SIG-M5 (cell line): ENCODE measurements at places on chromosomes 3 and 15.
A peak's percentile ranks its signal among the peaks of the same experiment; 100 is the strongest.

GRCh38 chr3:55531321-55531720 is 44.2 kb upstream of the WNT5A start:
- no peak for DNase-seq

- no peak for DNase-seq
Measured at GRCh38 chr3:20405231-20405630, 219.2 kb upstream of the SGO1 start.

GRCh38 chr3:100073714-100074307 is 40.5 kb downstream of the FILIP1L start:
- DNase-seq: peak; percentile 71

DNA sequence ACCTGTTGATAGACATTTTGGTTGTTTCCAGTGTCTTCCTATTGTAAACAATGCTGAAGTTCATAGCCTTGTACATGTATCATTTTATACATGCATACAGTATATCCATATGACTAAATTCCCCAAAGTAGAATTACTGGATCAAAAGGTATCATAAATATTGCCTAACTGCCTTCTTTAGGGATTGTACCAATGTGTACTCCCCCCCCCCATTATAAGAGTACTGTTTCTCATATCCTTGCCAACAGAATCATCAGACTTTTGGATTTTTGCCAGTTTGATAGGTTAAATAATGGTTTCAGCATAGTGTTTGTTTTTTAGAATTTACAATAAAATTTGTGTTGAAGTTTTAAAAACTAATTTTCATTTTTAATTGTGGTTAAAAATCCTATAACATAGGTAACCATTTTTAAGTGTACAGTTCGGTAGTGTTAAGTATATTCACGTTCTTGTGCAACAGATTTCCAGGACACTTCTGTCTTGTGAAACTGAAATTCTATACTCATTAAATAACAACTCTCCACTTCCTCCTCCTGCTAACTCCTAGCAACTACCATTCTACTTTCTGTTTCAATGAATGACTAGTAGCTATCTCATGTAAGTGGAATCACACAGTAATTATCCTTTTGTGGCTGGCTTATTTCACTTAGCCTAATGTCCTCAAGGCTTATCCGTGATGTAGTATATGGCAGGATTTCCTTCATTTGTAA is 30.8 kb upstream of the MAP3K13 start:
- DNase-seq: peak; percentile 90

- no peak for DNase-seq
Measured at GRCh38 chr3:32238453-32239306, at the start of gene CMTM8. Gene CMTM8, plus strand, starts transcription at chr3:32238680. Its CDS starts 293 bp downstream, at chr3:32238973.

- DNase-seq: no peak
Measured at GRCh38 chr3:154799800-154800199, 280.3 kb upstream of the MME start.

DNA sequence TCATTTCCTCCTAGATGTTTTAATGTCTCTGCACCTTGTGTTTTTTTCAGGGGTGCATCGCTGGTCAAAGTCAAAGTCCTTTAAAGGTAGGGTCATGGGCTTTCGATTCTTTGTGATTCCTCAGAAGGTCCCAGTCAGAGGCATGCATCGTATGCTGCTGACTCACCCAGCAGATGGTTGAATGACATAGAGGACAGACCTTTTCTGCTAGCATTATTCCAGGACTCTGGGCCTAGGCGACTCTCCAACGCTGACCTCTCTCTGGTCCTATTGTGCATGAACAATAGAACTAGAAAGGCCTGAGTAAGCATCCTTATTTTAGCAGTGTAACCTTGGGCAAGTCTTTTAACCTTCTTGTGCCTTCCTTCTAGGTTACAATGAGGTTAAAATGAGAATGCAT is 75.9 kb downstream of the DGKG start:
- DNase-seq: no peak

- DNase-seq: no peak
Measured at GRCh38 chr15:44243141-44243540, 45.4 kb upstream of the GOLM2 start.

DNA sequence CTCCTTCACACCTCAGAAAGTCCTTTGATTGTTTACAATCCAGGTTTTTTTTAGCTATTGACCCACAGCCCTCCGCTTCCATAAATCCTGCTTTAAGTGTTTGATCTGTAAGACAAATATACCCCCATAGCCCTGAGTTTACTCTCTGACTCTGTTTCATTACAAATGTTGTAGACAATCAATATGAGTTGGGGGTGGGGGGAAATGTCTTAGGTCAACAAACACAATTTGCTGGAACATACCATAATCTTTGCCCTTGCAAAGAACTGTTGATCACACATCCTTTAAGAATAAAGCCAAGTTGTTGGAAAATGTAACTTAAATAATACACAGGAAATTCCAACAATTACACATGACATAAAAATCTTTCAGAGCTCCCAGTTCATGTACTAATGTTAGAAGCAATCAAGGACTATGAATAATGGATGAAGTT is 301.8 kb upstream of the SEMA6D start:
- DNase-seq: no peak

DNA sequence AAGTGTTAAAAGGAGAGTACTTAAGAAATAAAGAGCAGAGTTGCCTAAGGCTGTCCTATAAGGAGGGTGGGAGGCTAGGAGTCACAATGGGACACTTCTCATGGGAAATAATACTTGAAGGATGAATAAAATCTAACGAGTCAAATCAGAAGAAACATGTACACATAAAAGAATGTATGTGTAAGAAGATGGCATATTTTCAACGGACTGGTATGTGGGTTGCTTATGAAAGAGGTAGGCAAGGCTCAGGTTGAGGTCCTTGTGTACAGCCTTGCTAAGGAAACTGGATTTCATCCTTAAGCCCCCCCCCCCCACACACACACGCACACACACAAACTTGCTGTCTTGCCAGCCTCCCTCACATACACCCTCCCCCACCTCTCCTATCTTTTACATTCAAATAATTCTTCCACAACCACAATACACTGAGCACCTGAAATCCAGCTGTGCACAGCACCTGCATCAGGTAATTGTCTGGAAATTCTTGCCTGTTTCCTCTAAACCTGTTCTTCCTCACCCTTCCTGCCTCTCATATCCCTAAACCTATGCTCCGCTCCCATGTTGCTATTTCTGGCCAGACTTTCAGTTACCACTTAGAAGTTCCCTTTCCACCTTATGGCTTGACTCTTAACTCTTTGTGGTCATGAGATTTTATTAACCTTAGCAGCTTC is 79.2 kb downstream of the FMN1 start:
- no peak for DNase-seq

DNA sequence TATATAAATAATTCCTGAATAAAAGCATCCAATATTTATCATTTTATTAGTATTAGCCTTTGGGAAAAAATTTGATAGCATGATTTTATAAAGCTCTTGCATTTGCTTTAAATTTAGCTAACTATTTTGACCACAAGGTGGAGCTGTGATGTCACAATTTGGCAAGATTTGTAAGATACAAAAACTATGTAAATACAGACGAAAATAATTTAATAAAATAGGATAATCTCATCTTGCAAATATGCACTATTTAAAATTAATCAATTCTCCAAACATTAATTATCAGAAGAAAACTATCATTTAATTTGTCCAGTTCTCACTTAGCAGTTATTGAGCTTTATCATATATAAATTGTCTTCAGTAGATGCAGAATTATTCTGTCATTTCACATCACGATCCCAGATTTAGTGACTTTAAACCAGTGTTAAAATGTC is 95.4 kb downstream of the PLOD2 start:
- DNase-seq: no peak

DNA sequence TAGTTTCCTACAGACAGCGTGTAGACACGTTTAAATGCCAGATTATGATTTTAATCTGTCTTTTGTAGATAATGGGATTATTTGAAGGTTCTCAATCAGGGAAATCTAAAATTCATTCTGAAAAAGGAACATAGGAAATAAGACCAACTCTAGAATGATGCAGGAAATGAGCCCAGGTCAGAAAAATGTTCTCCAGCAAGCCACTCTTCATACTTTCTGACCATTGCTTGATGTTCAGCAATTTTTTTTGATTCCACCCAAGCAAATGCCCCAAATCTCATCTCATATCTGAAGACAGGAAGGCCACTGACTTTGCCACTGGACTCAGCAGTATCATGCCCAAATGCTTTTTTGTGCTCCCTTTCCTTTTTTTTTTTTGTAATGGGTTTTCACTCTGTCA is 373.4 kb downstream of the LPP start:
- no peak for DNase-seq

- no peak for DNase-seq
Measured at GRCh38 chr3:196563721-196564225, 4.6 kb downstream of the WDR53 start.

GRCh38 chr3:159668990-159669476 is 319.6 kb upstream of the IL12A start:
- no peak for DNase-seq

DNA sequence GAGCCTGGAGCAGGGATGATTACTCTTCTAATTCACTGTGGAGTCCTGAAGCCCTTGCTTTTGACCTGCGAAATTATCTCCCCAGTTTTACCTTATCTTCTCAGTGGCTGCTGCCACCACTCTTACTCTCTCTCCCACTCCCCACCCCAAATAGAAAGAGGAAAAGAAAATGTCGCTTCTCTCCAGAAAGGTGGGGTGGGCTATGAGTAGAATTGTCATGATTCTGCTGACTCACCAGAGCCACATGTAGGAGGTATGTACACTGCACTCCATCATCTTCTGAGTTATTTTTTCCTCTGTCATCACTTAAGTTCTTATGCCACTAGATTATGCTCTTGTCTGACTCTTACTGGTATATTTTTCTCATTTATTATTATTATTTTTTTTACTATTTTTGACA is 43.9 kb upstream of the TMEM158 start:
- DNase-seq: no peak
